Left lobe of liver (tissue), 2 donors: ENCODE measurements at places on chromosomes 5 and 9. TPM values are rescaled to one million over a fixed set of nuclear protein-coding genes. Genes with fewer than 3 reads are reported as not detected.

DNA sequence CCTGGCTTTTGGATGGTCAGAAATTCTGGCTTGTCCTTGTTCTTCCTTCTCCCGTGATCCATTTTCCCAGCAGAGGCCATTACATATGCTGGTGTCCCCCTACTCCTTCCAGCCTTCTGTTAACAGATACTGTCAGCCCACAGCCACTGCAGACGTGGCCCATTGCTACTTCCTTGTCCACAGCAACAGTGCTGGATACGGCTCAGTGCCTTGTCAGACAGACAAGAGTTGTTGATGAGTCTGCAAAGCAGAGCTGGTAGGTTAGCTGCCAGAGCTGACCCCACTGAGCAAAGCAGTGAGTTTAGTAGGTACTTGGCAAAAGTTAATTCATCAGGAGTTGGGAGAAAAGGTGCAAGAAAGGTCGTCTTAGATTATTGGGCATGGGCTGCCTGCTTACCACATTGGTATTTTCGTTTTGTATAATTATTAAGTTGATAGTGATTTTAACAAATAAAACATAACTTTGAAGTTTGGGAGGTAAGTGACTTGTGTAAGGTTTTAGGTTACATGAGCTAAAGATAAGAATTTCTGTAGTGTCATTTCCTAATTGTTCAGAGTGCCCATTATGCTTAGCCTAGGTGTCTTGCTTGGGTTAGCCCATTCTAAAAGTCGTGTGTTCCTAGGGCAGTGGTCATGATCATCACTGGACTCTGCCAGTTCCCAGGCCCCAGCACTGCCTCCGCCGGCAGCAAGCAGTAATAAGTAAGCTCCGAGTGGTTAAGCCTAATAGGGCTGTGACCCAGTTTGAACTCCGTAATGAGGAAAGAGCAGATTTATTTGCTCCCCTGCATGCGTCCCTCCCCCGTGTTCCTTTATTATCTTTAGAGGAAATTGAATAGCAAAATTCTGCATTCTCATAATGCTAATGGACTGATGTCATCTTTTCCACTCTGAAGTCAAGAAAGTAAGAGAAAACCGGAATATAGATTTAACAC lies 292.0 kb downstream of the FANCC start:
- peak; percentile 78 for DNase-seq

DNA sequence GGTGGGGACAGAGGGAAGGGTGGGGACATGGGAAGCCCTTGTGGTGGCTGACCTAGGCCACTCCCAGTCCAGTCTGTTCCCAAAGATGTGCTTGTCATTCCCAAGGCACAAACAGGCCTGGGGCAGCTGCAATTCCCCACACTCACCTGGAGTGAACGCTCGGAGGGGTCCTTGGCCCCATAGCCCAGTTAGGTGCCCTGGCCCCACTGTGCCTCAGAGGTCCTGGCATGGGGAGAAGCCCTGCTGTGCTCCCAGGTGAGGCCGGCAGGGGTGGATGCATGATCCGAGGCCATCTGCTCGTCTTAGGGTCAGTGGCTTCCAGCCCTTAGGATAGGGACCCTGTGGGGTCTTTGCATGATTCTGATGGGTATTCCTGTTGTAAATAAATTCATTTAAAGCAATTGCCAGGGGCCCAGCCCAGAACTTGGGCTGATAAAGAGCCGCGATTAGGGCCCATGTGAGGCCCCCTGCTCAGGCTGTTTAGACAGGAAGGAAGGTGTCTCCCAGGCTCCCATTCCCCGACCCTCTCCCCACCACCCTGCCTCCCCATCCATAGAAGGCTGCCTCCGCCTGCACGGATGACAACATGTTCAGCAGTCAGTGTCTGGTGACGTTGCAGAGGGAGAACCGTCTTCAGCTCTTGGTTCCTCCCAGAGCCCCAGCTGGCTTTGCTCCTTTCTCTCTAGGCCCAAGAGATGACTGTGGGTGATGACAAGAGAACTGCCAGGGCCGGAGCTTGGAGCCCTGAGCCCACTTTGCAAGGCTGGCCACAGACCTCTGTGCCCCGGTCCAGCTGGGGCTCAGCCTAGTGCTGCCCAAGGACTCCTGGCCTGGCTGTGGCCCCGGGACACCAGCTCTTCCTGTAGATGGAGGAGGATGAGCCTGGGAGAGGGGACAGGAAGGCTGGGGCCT lies 28.4 kb upstream of the IRX4 start:
- DNase-seq = peak; percentile 24

GRCh38 chr9:75539523-75539922 lies 350.9 kb upstream of the PCSK5 start:
- DNase-seq = no peak

GRCh38 chr9:21053851-21054250 lies 22.4 kb upstream of the HACD4 start:
- no peak for DNase-seq

ALDH1A1 gene
- 527 TPM for total RNA-seq

DNA sequence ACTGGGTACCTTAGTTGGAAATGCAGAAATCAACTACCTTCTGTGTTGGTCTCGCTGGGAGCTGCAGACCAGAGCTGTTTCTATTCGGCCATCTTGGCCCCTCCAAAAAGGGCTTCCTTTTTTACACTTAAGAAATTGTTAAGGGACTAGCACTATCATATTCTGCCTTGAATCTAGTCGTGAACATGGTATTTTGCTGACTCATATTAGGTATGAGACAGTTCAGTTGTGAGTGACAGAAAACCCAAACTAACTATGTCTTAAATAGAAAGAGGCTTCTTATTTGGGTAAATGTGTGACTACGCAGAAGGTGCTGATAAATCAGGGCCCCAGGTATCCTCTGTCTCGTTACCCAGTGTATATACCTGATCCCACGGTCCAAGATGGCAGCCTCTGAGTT lies 298.2 kb downstream of the EDIL3 start:
- no peak for DNase-seq

GRCh38 chr9:113274474-113275156 lies 757 bp downstream of the CDC26 start:
- DNase-seq = no peak
